ENCODE measurements at places on chromosomes 3 and 15.

GRCh38 chr3:175411405-175411804, 552.3 kb downstream of the NAALADL2 start:
- DNase-seq = no peak

DNA sequence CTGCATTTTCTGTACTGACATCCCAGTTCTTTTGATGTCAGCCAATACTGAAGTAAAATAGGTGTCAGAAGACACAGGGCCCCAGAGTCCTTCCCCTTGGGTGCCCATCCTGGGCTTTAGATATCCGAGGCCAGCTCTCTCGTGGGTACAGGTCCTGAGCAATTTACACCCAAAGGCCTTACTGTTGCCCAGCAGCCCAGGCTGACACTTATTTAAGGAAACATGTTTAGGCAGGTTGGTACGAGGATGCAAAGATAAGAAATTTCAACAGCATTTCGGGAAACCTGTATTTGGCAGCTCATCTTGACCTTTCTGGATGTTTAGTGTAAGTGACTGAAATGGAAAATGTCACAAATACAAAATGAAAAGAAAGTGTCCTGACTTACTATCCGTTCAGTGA, 130.0 kb upstream of the IL12A start:
- DNase-seq = no peak

GRCh38 chr3:57971975-57972374, 36.2 kb upstream of the FLNB start:
- DNase-seq = no peak

- DNase-seq = no peak
Observed at GRCh38 chr3:164024786-164025185, 1053.5 kb downstream of the SI start.

DNA sequence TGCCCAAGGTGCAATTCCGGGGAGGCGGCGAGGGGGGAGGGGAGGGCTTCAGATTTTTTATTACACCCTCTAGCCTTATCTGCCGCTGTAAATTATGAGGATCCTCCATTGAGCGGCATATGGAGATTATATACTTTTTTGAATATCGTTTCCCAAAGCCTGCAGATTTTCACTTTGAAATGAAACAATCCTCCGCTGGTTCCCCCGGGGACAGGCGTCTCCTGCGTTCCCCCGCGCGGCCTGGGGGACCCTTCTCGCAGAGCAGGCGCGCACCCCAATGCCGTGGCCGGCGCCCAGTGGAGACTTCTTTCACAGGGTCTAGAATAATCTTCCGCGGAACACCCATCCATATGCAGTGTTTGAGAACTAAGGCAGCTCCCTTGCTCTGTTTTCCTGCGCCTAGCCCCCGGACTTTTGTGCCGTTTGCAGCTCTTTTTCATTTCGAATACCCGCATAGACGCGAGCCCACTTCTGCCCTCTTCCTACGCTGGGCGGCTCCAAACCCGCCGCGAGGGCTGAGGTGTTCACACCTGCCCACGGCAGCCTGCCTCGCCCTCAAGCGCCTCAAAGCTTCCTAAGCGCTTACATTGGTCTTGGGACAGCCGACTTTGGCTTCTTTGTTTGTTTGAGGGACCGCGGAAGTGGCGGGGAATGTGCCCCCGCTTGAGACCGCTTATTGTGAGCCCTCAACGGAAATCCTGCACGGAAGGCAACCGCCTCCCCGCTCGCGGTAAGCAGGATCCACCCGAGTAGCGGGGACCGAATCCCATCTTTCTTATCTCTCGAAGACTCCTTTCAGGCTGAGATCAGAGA, 7.5 kb downstream of the SOX14 start:
- DNase-seq = no peak

DNA sequence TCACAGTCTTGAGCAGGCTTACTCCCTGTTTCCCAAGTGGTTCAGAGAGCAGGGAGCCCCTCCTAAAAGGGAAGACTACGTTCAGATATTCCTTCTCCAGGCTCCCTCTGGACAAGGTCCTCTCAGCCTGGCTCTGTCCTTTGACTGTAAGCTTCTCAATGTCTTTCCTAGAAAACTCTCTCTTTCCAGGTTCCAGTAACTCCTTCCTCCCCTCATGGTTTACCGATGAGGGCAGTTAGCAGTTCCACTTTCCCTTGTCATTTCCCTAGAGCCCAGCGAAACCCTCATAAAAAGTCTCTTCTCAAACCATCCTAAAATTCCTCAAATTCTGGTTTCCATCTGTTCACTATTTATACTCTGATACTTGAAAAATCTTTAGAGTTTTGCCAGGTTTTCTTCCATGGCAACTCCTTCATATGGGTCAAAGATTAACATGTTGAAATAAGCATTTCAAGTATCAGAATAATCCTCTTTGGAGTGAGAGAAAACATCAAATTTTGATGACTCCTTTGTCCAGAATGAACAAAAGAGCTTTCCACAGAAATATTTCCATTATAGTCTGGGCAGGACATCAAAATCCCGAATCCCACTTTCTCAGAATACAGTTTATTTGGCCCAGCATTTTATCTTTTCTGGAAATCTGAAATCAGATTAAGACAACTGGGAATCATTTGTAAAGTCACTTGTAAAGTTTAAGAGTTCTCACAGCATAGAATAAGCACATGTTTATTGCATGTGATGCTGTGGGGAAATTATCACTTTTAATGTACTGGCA, 599.4 kb downstream of the UNC13C start:
- no peak for DNase-seq

DNA sequence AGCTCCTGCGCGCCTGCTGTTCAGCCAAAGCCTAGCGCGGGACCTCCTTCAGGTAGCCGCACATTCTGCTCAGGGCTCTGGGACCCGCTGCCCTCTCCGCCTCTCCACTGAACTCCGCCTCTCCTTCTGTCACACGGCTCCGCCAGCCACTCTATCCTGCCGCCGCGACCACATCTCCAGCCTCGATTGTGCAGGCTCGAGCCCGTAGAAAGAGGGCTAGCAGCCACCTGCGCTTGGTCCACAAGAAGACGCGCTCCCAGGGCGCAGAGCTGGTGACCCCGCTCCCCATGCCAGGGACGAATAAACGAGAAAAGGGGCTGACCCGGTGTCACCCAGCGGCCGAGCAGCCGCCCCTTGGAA, 1.1 kb upstream of the VIPR1 start:
- DNase-seq = peak; percentile 21

- no peak for DNase-seq
Observed at GRCh38 chr3:157530637-157531300, 27.6 kb upstream of the VEPH1 start.

- DNase-seq = no peak
Observed at GRCh38 chr15:69314131-69314530, 15.4 kb downstream of the PAQR5 start.

- peak; percentile 75 for DNase-seq
Observed at GRCh38 chr3:30199096-30199759, 407.2 kb upstream of the TGFBR2 start.

Data from activated naive CD4-positive, alpha-beta T cell treated with anti-CD3 and anti-CD28 coated beads, Interleukin-2, amount 50 U/mL, for 16 hours (primary cell).